ENCODE measurements at places on chromosomes 6 and 20.
A peak's percentile ranks its signal among the peaks of the same experiment; 100 is the strongest.

- DNase-seq = no peak
Observed at GRCh38 chr6:79646006-79646405, 14.9 kb downstream of the SH3BGRL2 start.

DNA sequence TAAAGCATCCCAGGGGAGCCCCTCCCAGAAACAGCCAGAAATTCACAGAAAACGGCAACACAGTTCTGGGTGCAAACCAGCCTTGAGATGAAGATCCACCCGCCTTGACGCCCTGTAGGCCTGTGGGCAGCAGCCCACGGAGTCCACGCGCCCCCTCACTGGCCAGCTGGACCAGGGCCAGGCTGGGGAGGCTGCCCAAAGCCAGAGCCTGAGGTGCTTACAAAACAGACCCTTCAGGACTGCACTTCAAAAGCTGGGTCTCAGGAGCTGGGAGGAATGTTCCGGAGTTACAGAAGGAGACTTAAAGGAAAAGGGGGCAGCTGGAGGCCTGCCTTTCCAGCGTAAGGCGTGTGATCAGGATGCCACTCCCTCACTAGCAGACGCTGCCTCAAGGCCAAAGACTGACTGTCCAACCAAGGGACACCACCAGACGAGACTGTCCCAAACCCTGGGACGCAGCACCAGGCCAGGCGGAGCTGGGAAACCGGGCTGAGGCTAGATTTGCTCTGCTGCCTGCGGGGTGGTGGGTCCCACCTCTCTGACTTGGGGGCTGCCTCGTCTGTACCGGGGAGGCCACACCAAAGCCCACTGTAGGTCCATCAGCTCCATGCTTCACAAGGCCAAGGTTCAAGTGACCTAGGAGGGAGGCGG lies 48.1 kb downstream of the RRBP1 start:
- no peak for DNase-seq

- DNase-seq = peak; percentile 81
Observed at GRCh38 chr6:41022294-41022693, 16.7 kb downstream of the UNC5CL start.

DNA sequence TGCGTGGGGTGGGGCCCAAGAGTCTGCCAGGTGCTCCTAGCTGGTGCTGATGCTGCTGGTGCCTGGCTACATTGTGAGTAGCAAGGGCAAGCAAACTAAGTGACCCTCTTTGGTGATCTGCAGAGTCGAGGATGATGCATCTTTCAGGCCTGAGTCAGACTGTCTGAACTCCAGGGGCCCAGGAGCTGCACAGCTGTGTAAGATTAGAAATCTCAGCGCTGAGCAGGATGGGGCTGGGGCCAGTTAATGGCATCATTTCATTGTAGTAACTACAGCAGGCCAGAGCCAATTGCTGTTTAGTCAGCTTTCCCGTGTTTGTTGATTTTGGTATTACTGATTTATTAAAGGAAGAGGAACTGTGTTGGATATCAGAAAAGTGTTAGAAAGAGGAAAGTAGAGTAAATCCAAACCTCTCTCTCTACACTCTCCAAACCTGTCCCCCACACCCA lies 365.2 kb downstream of the PAX1 start:
- DNase-seq = peak; percentile 61

GRCh38 chr20:13857961-13858360 lies 73.1 kb downstream of the NDUFAF5 start:
- DNase-seq = no peak

DNA sequence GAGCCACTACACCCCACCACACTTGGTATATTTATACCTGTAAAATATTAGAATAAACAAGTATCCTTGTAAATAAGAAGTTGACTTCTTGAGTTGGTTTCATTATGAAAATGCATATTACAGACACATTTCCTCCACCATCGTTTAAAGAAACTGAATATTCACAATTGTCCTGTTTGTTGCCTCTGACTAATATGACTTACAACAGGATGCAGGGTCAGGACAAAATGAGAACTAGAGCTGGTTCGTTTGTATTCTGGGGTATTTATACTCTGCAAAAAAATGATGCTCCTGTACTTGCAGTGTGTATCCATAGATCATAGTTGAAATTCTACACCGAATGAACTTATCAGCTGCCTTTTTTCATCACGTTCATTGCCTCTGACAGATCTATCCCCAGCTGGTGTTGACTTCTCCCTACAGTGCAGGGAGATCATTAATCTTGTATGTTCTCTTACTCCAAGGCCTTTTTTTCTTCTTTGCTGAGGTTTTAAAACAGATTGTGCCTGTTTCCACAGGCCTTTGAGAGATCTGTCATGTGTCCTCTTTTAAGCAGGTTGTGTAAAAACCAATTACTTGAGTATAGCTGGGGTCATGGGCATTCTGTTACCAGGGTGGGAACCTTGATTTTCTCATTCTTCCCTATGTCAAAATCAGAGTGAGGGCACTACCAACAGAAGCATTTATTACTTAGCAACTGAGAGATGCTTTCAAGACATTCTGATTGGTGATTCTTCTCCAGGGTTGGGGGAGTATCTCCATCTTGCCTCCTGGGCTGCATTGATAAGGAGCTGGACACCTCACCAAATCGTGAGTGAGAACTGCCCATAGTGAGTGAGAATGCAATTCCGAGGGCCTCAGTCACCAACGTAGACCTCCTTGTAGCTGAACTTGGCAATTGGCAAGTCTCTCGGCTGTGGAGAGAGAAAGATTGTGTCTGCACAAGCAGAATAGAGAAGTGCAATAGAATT lies 78.8 kb upstream of the CD83 start:
- peak; percentile 62 for DNase-seq

GRCh38 chr6:74534465-74535211 lies 671.2 kb downstream of the COL12A1 start:
- DNase-seq = peak; percentile 2

DNA sequence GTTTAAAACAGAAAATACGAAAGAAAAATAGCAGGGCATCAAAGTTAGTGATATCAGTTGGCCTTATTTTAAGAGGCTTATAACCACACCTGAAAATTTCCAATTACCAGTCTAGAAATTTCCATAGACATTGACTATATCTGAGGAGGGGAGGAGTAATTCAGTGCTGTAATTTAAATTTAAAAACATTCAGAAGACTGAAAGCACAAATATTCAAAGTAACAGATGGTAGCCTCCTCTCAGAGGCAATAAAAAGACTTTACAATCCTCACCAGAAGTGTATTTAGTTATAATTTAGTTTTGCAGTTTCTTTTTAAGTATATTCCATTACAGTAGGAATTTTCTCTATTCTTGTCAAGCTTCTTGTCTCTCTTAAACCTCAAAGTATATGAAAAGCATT lies 18.4 kb upstream of the LOC128125822 start:
- DNase-seq = no peak

DNA sequence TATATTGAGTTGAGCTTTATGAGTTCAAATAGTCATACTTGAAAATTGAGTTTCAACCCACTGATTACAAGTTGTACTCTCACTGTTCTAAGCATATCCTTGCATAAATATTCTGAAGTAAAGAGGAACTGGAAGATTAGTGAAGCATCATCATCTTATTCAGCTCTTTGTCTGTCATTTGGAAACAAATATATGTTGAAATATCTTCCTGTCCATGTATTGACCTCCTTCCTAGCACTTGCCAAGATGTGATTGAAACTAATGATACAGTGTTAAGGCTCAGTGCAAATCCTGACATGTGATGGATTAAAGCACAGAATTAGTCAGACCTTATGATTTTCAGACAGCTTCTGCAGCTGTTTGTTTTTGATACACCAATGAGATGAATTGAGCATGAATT lies 434.3 kb downstream of the TBC1D32 start:
- DNase-seq = no peak

- no peak for DNase-seq
Observed at GRCh38 chr20:17651760-17652388, 30.2 kb downstream of the RRBP1 start.

- peak; percentile 65 for DNase-seq
Observed at GRCh38 chr6:148869585-148869984, 122.8 kb downstream of the UST start.

DNA sequence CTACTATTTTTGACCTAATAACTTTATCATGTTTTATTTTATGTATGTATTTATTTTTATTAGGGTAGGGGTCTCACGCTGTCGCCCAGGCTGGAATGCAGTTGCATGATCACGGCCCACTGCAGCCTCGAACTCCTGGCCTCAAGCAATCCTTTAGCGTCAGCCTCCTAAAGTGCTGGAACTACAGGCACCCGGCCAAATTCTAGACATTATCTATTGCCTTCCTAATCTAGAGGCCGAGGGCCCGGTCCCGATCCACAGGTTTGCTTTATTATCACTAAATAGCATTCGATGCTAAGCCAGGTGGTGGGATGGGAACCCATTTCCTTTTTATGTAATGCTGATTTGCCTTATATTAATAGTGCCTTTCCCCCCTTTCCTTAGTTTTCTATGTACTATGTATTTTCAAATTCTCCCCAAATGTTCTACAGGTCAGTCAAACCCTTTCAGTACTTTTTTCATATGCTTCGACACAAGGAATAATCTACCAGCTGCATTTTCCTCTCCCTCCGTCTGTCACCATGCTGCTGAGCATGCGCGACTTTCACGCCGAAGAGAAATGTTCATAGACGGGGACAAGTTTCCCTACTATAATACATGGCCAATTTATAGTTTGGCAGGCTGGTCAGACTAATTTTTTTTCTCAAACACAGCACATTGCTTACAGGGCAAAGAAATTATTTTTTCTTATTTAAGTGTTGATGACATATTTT lies 6.4 kb downstream of the SERPINB6 start:
- no peak for DNase-seq
